ENCODE measurements at places on chromosomes 11 and 22.

DNA sequence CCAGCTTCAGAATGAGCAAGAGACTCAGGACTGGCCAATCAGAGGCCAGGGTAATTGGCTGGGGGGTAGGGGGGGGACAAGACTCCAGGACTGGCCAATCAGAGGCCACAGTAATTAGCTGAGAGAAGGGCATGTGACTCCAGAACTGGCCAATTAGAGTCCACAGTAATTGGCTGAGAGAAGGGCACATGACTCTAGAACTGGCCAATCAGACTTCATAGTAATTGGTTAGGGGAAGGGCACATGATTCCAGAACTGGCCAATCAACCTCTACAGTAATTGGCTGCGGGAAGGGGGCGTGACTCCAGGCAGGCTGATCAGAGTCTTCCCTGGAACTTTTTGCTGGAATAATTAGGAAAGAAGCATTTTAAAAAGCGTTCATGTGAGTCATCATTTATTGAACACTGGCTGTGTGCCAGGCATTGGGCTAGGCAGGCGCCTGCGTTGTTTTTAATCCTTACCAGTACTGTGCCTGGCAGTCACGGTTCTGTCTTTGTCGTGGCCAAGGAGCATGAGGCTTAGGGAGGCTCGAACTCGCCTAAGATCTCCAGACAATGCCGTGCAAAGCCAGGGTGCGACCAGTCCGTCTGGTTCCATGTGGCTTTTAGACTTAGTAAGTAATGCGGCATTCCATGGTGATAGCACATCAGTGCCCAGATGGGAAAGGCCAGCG, 508.1 kb downstream of the TBC1D22A start:
- DNase-seq = no peak

DNA sequence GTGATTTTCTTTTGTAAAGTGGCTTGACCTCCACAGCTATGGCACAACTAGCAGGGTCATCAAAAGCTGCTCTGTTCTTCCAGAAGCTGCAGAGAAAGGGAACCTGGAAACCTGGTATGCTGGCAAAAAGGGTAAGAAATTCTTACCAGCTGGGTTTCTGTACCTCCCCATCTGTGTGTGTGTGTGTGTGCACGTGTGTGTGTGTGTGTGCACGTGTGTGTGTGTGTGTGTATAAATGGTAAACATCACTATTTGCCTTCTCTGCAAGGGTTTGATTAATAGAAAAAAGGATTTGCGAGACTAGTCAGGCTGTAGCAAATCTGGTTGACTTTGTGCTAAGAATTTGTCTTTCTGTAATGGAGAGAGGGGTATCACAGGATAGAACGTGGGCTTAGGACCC, 4.7 kb upstream of the MRPL17 start:
- no peak for DNase-seq

DNA sequence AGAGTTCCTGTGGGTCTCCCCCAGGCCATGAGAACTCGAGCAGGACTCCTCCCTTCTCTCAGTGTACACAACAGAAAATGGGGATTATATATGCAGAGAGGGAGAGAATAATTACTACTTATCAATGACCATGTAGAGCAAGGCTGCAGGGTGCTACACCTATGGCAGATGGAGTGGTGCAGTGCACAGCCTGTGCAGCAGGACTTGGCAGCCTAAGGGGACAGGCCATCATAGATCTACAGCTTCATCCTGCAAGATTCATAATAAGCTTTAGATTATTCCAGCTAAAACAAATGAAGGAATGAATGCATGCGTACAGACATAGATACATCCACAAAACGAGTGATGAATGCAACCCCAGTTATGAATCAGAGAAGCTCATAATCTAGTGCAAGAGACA, 8.4 kb upstream of the TP53I11 start:
- no peak for DNase-seq

GRCh38 chr22:46004105-46004866, 27.3 kb upstream of the WNT7B start:
- no peak for DNase-seq

- no peak for DNase-seq
Measured at GRCh38 chr11:134789104-134789503, 377.1 kb upstream of the B3GAT1 start.

DNA sequence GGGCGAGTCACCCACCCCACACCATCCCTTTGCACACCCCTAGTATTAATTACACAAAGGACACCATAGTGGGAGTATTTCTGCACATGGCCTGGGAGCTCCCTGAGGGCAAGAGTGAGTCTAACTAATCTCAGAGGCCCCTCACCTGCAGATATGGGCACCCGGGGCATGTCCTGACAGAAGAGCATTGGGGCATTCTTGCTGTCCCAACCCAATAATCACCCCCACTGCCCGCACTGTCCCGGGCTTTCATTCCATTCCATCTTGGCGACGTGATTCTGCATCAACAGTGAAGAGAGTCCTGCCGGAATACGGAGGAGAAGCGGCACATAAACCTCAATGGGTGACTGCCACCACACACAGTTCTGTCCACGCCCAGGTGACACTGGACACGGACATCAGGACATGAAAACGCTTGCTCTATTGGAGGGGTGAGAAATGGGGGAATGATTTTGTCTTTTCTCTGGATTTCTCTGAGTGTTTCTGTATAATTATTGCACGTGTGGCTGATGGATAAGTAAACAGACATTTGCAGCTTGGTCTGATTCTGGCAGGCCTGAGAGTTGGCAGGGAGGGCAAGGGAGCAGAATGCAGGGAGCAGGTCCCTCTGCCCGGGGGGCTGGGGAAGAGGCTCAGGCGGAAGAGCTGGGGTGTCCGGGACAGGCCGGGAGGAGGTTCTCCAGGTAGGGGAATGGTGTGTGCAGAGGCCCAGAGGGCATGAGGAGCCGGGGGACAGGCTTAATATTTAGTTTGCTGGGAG, 38.2 kb downstream of the SCUBE1 start:
- no peak for DNase-seq

DNA sequence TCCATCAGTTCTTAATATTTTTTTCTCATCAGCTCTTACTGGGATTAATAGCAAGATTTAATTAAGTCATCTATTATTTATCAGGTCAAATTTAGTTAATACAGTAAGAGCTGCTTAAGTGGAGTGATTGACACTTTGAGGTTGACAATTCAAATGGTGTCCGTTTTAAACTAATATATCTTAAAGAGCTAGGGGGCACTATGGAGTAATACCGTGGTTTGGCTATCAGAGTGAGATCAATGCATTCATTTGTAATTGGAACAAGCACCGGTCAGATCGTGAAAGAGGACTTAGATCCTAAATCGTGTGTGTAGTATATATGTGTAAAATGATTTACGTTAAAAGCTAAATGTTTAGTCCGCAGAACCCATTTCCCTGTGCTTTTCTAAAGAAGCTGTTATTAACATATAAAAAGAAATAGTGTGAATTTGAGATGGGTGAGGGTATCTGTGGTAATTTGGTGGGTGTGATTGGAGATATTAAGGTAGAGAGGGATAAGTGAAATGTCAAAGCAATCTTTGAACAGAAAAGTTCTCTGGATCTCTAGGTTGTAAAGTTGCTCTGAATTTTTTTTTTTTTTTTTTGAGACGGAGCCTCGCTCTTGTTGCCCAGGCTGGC, 2.3 kb downstream of the SIK2 start:
- DNase-seq = no peak
